GM12878 (cell line): ENCODE measurements at places on chromosomes 12 and 14. TPM values are rescaled to one million over a fixed set of nuclear protein-coding genes. Genes with fewer than 3 reads are reported as not detected.

PTPRO gene
- 2.4 and 4.3 TPM in 2 replicates for total RNA-seq

RBP5 gene
- total RNA-seq, result not detected in 2 replicates

LRRC43 gene
- 0.16 and 0.23 TPM in 2 replicates for total RNA-seq

TMEM116 gene
- 5.5 and 6.0 TPM in 2 replicates for total RNA-seq

WNT5B gene
- total RNA-seq, result 15.4 and 18.3 TPM in 2 replicates

ARHGDIB gene
- 793 and 796 TPM in 2 replicates for total RNA-seq

MYO1A gene
- total RNA-seq, result 0.08 and 0.10 TPM in 2 replicates

IRAK4 gene
- 17.8 and 18.8 TPM in 2 replicates for total RNA-seq

ACYP1 gene
- total RNA-seq, result 14.9 and 18.2 TPM in 2 replicates

CLEC9A gene
- not detected in 2 replicates for total RNA-seq
